ENCODE measurements at places on chromosomes 2 and 18.

DNA sequence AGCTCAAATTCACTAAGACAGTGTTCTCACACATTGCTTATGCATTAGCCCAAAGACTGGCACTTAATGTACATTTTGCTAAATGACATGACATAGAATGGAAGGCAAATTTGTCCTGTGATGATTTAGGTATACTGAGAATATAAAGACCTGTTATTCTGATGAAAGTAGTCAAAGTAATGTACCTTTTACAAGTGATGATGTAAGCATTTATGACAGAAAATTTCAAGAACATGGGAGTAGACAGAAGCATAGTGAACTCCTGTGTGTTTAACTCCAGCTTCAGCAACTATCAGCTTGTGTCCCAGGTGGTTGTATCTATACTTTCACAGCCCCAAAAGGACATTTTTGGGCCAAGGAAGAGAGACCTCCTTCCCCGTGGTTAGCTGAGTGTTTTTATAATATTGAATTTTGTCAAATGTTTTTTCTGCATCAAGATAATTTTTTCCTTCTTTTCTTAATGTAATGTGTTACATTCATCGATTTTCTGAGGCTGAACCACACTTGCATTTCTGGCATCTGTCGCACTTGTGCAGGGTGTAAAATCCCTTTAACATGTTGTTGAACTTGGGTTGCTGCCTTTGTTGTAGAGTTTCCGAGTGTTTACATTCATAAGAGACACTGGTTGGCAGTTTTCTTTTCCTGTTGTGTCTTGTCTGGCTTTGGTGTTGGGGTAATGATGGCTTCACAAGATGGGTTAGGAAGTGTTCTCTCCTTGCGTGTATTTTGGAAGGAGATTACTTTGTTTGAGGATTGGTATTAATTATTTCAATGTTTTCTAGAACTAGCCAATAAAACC is 33.9 kb upstream of the TMEM18 start:
- no peak for DNase-seq

DNA sequence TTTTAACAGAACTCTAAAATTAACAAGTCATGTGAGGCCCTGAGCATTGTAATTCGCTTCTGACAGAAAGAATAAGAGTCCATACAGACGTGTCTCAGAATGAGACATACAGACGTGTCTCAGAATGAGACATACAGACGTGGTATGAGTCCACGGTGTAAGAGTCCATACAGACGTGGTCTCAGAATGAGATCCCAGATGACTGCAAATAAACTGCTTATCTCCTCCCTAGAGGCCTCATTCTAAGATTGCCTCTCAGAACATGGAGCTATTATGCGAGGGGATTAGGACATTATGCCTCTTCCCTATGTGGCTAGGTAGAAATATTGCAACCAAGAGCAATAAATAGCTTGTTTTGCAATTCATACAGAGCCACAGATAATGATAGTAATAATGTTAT is 63.9 kb downstream of the NEB start:
- no peak for DNase-seq

DNA sequence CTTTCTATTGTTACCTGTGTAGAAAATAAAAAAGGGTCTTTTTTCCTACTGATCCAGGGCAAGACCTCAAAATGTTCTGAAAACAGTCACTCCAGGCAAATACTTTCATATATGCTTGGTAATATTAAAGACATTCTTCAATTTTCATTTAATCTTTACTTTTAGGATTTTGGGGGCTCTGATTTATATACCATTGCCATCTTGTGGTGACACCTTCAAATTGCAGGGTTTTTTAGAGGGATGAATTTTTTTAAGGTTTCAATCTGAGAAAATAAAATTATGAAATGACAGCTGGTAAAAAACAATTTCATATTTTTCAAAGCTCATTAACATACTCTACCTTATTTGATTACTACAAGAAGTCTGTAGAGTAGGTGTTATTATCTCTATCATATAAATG is 26.8 kb downstream of the MAPK4 start:
- DNase-seq, result no peak

DNA sequence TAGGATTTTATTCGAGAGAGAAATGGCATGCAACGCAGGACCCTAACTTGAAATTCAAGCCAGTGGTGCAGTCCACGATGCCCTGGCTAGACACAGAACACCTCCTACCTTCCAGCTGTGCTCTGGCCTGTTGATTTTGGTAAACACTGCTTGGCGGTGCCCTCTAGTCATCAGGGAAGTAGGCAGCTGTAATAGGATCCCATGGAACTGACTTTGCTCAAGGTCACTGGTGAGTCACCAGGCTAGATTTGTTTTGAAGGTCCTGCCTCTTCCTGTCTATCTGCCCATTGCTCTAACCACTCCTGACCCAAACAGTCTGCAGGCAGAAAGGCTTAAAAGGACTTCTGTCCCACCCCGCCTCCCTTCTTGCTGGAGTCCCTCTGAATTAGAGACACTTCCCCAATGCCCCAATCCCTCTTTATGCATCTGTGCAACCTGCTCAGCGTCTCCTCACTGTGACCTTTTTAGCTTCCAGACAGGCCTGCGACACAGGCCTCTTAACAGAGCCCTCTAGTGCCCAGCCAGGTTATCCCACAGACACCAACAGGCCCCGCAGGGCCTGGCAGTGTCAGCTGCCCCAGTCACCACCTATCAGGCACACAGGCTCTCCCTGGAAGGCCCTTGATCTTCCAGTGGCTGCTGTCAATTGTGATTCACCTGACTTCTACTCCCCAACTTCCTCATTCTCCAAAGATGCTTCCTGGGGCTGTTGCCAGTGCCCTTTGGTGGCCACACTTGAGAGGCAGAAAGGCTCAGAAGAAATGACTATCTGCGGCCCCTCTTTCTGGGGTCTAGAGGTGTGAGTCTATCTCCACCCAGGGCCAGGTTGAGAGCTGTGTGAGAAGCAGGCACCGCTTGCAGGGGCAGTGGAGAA is 5.2 kb downstream of the TMEM127 start:
- DNase-seq, result peak; percentile 61

GRCh38 chr2:180077295-180077906 is 70.3 kb upstream of the CWC22 start:
- DNase-seq, result no peak

GRCh38 chr2:145235312-145235711 is 715.4 kb upstream of the ZEB2 start:
- DNase-seq, result no peak

GRCh38 chr2:241593271-241593670 is 34.7 kb downstream of the BOK start:
- DNase-seq, result no peak

- no peak for DNase-seq
Observed at GRCh38 chr2:191961556-191961955, 114.7 kb upstream of the CAVIN2 start.

GRCh38 chr2:219082332-219082958 is 21.7 kb upstream of the IHH start:
- no peak for DNase-seq

DNA sequence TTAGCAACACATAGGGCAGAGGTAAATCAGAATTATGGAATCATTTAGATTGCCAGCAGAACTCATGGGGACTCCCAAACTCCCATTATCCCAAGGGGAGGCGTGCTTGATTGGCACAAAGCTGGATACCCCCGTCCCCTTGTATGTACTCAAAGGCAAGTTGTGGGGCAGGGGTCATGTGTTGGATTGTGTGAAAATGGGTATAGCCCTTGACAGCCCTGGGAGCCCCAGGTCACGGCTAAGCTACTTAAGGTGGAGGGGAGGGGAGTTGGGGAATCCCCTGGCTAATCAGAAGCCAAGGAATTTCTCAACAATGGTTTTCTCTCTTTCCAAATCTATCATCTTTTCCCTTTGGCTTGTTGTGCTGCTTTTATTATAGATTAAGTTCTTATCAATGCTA is 32.7 kb downstream of the CLIP4 start:
- no peak for DNase-seq

- DNase-seq, result no peak
Observed at GRCh38 chr18:24136967-24137373, 1.9 kb upstream of the CABYR start.

DNA sequence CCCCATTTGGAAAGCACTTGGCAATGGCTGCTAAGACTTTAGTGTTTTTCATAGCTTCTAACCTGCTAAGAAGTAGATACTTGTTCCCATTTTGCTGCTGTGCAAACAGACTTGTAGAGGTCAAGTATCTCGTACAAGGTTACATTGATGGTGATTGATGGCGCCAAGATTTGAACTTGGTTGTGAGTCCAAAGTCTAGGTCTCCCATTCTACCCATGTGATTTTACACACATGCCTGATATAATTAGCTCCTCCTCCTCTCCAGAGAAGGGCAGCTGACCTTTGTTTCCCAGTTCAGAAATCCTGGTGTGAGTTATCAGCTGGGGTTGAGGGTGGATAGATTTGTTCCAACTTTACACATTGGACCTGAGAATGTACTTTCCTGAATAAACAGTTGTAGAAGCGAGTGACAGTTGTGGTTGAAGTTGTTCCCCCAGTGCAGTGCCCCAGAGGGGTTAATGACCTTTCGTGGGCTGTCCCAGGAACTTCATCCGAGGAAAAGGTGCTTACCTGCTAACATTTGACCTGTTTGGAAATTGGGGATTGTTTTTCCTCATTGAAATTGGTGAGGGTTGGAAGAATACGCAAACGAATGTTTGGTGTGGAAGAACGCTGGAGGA is 10.4 kb downstream of the TCF7L1 start:
- DNase-seq, result no peak

- no peak for DNase-seq
Observed at GRCh38 chr2:30981096-30981495, 157.1 kb downstream of the GALNT14 start.

GRCh38 chr18:47815486-47816270 is 114.8 kb downstream of the SMAD2 start:
- no peak for DNase-seq

GRCh38 chr18:37364237-37364636 is 201.4 kb downstream of the CELF4 start:
- DNase-seq, result no peak

GRCh38 chr2:96500385-96501066 is 4.6 kb downstream of the NEURL3 start:
- DNase-seq, result no peak

- DNase-seq, result no peak
Observed at GRCh38 chr2:171069286-171069956, 91.3 kb downstream of the TLK1 start.

DNA sequence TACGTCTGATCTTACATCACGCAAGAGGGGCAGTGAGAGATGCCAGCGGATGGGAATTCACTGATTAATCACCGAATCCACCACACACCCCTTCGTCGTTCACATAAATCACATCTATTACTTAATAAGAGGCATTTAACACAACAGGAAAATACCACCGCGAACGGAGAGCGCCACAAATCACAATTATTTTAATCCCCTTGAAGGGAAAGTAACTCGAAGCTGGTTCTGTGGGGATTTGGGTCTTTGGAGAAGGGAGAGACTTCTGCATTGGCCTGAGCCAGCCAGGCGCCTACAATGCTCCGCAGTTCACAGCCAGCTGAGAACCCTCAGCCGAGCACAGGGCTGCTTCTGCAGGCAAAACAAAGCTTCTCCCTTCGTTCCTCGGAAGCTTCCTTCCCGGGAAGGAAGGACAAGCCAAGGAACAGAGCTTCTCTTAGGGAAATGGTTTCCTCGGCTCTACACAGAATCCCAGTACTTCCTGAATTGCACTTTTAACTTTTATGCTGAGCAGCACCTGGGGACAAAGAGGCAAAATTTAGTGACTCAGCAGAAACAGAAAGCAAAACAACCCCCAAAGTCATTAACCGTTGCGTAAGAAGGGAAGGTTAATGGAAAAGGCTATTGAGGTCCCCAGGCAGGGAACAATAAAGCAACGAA is at the start of gene LRP1B:
TSS of gene LRP1B (minus strand) at position 7 of the 660 bp plus-strand sequence. CDS start 287 bp downstream, outside the sequence.
- DNase-seq, result no peak

DNA sequence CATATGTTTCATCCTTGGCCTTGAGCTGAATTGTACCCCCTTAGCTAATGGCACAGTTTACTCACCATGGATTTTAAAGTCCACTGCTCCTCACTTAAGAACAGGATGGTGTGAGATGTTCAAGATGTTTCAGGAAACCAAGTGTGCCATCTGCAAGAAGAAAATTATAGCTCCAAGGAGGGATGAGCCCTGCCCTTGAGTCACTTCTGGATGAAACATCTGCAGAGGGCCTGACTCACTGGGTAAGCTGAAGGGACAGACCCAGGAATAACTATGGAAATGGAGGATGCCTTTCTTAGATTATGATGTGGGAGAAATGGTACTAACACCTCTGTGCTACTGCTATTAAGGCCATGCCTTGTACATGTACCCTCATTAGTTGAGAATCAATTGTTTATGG is 6.4 kb downstream of the MARS2 start:
- no peak for DNase-seq

DNA sequence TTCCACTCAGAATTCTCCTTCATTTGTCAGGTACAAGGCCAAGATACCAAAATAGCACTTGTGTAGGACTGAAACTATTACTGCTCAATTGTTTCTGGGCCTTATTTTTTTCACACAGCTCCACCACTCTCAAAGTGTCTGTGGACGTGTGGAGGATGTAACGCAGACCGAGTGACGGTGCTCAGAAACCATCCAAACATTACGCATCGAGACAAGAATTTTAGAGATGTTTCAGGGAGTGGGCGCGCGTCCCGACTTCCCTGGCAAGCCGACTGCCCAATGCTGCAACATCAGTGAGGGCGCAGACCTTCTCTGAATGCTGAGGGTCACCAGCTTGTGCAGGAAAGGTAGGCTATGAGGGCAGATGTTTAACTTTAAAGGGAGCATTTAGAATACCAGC is 108.4 kb downstream of the GATA6 start:
- DNase-seq, result no peak

GRCh38 chr2:241179899-241180298 is 8.6 kb upstream of the ANO7 start:
- no peak for DNase-seq

GRCh38 chr2:207901401-207901800 is 123.9 kb downstream of the PLEKHM3 start:
- no peak for DNase-seq

GRCh38 chr2:241235859-241236593 is 47.5 kb downstream of the ANO7 start:
- DNase-seq, result no peak

- no peak for DNase-seq
Observed at GRCh38 chr2:1518867-1519530, 105.7 kb downstream of the TPO start.

DNA sequence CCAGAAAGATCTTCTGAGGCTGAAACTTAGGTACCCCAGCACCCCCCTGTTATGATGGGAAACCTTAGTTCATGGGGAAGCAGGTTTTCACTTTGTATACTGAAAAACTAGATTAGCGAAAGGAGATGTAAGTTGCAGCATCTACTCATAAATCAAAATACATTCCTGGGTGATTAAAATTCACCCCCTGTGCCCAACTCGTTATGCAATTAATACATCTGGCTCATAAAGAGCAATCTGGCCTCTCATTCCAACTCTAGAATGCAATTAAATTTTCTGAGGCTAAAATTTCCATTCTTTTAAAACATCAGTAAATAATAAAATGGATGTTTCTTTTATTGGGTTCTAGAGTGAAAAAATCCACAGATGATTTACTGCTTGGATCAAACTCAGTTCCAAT is 110.9 kb upstream of the BZW1 start:
- DNase-seq, result no peak

GRCh38 chr2:233974530-233975071 is 57.4 kb downstream of the TRPM8 start:
- DNase-seq, result no peak
